Stimulated activated CD4-positive, alpha-beta T cell treated with anti-CD3 and anti-CD28 coated beads, Interleukin-2, amount 100 ng/mL, for 24 hours (primary cell): ENCODE measurements at places on chromosomes 1 and 21.

DNA sequence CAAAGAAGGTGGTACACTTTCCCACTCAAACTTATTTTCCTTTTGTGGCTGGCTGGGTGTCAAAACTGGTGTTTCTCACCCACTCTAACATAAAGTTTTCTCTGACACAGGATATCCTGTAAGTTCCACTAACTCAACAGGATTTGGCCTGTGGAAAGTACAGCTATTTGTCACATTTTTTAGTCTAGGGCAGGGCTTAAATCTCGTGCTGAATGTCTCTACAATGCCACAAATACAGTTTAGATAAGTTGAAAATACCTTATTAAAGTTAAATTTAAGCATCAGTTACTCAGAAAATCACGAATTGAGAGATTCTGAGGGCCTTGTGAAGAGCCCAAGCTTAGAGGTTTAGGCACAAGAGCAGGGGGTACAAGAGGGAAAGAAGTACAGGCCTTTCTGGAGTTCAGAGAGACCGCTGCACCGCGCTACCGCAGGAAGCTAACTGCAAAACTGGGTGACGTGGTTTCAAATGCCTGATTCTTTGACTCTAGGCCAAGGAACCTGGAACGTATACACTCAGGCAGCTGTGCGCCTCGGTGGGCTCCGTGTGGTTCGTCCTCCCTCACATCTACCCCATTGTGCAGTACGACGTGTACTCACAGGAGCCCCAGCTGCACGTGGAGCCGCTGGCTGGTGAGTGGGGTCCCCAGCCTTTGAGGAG is 23.4 kb upstream of the PWP2 start:
- DNase-seq = peak; percentile 67

DNA sequence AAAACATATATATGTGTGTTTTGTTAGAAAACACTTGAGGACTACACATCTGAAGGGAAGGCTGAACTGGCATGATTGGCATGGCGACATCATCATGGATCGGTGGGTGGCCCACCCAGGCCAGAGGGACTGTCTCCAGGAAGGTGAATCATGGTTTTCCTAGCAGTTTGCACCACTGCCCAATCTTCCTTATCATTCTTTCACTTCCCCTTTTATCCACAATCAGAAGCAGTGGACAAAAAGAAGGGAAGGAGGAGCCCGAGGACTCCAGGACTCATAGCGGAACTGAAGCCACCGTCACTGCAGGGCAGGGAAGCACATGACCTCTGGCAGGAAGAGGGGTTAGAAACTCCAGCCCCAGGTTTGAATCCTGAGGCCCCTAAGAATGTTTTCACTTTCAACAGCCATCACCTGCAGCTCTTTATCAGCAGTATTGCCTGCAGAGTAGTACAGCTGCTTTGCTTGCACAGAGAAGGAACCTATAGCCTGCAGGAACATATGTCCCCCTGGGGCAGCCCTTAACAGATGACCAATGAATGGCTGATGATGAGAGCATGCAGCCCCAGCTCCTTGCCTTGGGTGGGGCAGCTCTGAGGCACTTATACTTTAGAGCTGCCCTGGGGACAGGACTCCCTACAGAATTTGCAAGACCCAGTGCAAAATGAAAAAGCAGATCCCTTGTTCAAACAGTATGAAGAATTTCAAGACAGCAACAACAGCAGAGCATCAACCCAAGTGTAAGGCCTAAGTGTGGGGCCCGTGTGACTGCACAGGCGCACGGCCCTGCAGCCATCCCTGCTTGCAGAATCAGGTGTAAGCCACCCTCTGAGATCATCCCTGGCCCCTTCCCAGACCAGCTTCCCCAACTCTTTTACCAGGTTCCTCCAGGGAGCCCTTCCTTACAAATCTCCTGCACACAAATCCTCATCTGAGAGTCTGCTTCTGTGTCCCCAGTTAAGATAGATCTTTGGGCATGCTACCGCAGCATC is 241.8 kb upstream of the IRF2BP2 start:
- no peak for DNase-seq

DNA sequence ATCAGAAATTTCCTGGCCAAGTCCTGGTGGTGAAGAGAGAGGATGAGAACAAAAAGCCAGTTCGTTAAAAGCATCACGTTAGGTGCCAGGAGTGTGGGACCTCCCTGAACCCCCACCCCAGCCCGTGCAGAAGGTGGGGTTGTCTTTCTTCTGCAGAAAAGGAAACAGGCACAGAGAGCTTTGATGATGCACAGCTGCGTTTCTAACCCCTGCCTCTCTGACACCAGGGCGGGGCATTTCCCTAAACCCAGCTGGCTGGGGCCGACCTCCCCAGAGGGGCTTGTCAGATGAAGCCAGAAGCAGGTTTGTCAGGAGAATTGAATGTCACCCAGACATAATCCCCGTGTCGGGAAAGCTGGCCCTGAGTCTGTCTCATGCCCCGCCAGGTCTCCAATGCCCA is 189.3 kb upstream of the EDN2 start:
- DNase-seq = peak; percentile 44

- DNase-seq = no peak
Observed at GRCh38 chr1:215744419-215744818, 177.3 kb downstream of the KCTD3 start.

DNA sequence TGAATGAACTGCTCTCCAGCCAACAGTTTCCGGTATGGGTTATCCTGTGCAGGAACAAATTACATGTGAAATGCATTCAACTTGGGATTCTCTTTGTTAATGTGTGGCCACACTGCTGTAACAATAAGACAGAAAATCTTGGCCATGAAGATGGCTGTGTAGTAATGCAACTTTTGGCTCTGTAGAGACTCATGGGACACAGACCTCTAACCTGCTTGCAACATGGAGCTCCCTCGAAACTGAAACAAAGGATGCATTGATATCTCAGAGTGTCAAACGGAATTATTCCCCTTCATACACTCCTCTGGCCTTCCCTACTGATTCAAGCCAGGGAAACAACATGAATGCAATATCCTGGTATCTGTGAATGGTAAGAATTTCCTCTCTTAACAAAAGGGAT is 559.3 kb upstream of the ZRANB2 start:
- no peak for DNase-seq

GRCh38 chr21:35602811-35603362 is 457.4 kb downstream of the SETD4 start:
- DNase-seq = no peak

DNA sequence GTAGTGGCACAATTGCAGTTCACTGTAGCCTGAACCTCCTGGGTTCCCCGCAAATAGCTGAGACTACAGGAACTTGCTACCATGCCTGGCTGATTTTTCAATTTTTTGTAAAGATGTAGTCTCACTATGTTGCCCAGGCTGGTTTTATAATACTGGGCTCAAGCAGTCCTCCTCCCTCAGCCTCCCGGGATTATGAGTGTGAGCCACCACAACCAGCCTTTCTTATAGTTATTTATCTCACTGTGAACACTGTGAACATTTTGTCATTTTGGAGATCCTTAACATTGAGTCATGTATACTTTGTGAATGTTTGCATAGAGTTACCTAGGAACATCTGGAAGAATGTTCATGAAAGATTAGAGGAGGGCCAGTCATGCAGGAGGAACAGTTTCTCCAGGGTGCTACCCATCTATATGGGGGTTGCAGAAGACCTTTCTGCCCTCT is 127.1 kb upstream of the CACYBP start:
- DNase-seq = no peak

DNA sequence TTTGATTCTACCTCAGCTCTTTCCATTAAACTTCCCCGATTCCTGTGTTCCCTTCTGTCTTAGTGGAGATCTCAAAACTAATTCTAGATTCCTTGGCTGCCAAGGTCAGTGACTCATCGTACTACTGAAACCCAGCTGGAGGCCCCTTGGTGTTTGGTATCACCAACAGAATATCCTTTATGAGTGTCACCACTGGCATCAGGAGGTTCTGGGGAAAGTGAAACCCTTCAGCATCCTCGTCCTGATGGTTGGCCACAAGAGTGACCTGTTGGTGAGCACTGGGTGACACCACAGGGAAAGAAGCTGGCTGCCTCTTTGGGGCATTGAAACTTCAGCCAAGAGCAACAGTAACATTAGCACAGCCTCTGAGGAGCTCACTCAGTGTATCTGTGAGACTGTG is 9.6 kb downstream of the RAB42 start:
- no peak for DNase-seq

GRCh38 chr1:55965981-55966461 is 613.3 kb downstream of the PLPP3 start:
- no peak for DNase-seq

GRCh38 chr1:215273838-215274516 is 191.4 kb downstream of the KCNK2 start:
- DNase-seq = no peak

DNA sequence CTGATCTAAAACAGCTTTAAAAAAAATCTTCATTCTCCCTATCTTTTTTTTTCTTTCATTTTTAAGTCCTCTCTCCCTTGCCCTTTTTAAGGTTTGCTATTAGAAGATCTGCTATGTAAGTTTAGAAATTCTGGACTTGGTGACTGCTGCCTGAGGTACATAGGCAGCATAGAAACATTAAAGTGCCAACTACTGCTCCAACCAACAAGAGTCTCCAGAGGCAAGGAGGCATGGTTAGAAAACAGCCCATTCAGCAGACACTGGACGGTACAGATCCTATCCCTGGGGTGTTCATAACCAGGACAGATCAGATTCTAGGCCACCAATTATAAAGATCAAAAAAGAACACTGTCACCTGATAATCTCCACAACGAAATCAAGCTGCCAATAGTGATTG is 36.6 kb downstream of the GPR3 start:
- no peak for DNase-seq

DNA sequence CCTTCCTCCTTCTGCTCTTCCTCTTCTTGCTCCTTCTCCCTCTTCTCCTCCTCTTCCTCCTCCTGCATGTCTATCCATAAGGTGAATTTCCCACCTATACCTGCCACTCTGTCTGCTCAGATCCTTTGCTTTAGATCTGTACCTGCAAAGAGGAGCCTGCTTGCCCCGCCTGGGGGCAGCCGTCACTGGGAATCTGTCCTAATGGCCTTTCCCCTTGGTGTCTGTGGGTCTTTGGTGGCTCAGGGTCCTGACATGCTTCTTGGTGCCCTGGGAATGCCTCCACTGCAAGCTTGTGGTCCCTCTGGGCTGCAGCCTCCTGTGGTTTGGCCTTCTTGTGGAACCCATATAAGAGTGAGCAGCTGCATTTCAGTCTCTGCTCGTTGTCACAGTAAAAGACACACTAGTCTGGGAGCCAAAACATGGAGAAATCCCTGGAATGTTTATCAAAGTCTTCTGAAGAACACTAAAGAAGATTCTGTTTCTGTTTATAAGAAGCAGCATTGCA is 79.5 kb upstream of the CSF3R start:
- DNase-seq = no peak

- DNase-seq = no peak
Observed at GRCh38 chr1:16019644-16020277, 1.9 kb upstream of the HSPB7 start.

GRCh38 chr1:187264995-187265602 is 436.4 kb downstream of the PLA2G4A start:
- DNase-seq = no peak

DNA sequence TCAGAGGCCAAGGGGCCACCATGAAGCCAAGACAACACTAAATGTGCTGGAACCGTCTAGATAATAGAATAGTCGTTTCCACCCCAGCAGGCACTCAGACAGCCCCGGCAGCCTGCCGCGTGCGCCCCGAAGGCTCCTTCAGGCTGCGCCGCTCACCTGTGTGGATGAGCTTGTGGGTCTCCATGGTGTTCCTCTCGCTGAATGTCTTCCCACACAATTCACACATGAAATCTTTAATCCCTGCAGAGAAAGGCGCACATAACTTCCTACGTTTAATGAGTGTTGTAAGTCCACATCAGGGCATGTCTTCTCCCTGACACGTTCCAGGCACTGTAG is 43.7 kb upstream of the RIPK4 start:
- DNase-seq = no peak

DNA sequence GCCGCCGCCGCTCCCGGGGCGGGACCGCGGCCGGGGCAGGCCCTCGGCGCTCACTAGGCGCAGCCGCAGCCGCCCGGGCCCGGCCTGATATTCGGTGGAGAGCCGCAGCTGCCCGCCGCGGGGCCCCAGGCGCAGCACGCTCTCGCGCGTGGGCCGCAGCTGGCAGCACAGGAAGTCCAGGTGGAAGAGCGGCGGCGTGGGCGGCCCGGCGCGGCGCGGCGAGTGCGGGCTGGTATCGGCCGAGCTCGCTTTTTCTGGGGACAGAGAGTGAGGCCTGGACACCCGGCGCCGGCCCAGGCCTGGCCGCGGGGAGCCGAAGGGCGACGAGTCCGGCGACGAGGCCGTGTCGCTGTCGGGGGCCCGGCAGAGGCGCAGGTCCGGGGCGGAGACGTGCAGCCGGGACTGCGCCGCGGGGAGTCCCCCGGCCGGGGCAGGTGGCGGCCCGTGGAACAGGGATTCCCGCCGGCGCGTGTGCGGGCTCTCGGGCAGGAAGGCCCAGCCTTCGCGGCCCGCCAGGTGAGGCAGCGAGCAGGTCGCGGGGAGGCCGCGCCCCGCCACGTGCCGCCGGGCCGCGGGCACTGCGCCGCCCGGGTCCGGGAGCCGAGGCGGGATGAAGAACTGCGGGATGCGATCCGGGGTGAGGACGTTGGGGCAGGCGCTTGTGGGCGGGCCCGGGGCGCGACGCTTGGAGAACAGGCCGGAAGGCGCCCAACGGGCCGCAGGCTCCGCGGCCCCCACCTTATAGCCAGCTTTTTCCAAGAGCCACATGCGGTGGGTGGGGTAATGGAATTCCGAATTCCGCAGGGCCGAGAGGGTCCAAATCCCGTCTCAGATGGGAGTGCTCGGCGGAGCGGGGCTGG is 1.2 kb downstream of the C2CD4D start:
- peak; percentile 64 for DNase-seq
